ENCODE measurements at places on chromosomes 7 and 10. TPM values are rescaled to one million over a fixed set of nuclear protein-coding genes. Genes with fewer than 3 reads are reported as not detected.

DLX6 gene
- not detected for total RNA-seq

GDF2 gene
- total RNA-seq, result not detected

TRPV5 gene
- not detected for total RNA-seq

TRPV6 gene
- total RNA-seq, result not detected
